ENCODE measurements at places on chromosomes 1 and 21.

GRCh38 chr1:173669491-173669941 lies at the start of gene ANKRD45:
TSS of gene ANKRD45 (minus strand) at chr1:173669851. CDS start at chr1:173659418, 10,433 bp downstream.
- no peak for DNase-seq

DNA sequence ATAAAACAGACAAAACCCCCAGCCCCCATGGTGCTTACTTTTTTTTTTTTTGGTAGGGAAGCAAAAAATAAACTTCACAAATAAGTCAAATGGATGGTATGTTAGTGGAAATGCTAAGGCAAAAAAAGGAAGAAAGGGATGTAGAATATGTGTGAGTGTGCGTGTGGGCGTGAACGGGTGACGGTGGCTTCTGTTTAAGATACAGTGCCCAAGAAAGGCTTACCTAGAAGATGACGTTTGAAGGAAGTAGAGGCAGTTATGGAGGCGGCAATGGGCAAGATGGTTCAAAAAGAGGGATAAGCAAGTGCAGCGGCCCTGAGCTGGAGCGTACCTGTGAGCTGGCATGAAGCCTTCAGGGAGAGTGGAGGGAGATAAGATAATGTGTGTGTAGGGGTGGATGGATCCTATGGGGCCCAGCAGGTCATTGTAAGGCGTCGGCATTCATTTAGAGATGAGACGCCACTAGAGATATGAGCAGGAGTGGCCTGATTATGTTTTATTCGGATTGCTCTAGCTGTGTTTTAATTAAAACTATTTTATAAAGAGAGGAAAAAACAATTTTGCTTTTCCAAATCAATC lies 19.9 kb downstream of the LEPR start:
- DNase-seq, result no peak

DNA sequence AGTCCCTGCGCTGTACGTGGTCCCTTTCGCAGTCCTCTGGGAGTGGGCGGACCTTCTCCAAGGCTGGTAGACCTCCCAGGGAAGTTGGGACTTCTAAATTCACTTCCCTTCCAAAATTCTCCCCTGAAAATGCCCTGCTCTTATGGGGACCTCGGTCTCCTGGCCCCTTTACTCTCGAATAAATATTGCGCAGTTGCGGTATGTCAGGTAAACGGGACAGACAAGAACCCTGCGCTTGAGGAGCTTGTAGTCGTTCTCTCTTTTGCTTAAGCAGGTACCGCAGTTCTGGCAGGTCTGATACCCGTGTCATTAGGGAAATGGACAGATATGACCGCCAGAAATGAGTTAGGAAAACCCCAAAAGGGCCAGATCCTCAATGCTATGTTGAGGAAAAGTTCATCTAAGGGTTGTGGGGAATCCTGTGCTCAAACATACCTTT lies 561 bp downstream of the KIF2C start:
- no peak for DNase-seq

DNA sequence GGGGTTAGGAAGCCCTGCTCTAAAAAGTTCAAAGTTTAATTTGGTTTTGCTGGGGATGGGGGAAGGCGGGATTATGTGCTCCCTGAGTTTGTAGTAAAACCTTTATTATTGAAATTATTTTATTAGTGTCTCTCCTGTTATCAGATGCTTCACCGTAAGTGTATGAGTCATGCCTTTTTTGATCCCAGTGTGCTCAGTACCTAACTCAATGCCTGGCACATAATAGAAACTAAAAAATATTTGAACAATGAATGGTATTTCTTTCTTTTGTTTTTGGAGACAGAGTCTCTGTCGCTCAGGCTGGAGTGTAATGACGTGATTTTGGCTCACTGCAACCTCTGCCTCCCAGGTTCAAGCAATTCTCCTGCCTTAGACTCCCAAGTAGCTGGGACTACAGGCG lies 6.4 kb downstream of the SNRPE start:
- no peak for DNase-seq

DNA sequence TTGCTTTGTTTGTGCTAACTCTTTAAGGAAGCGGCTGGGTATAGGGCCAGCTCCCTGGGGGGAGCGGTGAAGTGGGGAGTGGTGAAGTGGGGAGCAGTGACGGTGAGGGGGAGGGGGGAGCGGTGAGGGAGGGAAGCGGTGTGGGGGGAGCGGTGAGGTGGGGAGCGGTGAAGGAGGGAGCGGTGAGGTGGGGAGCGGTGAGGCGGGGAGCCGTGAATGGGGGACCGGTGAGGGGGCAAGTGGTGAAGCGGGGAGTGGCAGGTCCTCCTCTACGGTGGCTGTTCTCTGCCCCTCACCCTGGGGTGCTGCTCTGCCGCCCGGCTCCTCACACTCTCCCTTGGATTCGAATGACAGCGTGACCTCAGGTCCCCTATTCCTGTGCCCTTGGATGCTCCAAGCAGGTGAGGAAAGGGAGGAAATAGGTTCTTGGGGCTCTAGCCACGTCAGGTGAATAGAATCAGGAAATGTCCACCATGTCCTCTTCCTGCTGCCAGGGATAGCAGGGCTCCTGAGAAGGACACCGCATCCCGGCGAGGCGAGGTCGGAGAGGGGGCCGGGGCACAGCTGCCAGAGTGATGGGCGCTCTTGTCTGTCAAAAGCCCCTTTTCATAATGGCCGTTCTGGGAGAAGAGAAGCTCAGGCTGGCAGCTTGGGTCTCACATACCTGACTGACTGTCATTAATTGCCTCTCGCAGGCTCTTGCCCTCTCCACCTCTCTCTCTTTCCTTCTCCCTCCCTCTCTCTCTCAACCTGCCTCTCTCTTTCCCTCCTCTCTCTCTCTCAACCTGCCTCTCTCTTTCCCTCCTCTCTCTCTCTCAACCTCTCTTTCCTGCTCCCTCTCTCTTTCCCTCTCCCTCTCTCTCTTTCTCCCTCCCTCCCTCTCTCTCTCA lies 134.2 kb downstream of the PGBD5 start:
- DNase-seq, result no peak

GRCh38 chr21:42781971-42782722 lies 97.2 kb downstream of the WDR4 start:
- peak; percentile 34 for DNase-seq

DNA sequence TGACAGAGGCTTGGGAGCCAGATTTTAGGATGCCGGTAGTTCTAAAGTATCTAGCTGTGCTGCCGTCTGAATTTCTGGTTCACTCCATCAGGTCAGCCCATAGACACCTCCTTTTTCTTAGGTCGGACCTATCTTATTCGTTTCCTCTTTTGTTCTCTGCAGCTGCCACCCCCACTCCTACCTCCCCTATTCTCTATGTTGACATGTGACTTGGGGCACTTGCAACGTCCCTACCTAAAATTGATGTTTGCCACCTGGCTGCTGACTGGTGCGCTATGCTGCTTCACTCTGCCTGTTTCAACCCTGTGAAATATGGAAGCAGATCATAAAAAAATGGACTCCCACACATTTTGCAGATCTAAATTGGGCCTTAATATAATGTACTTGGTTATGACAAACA lies 55.3 kb downstream of the PBX1 start:
- DNase-seq, result no peak

GRCh38 chr1:62386351-62387121 lies 50.3 kb upstream of the USP1 start:
- no peak for DNase-seq

GRCh38 chr1:91597215-91597614 lies 96.6 kb downstream of the CDC7 start:
- no peak for DNase-seq

DNA sequence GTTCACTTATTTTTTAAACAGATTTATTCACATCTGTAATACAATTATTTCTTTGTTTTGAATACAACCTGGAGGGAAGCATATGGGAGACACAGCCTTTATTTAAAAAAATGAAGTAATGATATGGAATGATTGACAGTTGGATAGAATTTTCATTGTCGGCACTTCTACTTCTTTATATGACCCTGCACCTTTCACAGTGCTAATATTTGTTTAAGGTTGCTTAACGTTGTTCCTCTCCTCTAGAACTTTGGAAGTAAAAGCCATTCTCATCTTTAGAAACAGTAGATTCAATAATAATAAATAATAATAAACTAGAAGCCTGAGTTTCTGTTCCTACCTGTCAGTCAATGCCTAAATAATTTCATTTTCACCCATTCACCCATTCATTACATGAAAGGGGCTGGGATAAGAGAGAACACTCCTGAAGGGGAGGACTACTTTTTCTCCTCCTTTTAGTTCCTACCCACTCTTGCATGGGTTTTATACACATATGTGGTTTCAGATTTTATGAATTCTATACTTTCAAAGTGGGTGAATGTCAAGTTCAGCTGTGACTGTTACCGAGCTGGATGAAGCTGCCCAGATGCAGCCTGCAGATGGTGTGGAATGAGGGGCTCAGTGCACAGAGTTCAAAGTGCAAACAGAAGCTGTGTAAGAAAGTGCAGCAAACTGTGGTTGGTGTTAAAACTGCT lies 9.4 kb downstream of the RUNX1 start:
- no peak for DNase-seq

DNA sequence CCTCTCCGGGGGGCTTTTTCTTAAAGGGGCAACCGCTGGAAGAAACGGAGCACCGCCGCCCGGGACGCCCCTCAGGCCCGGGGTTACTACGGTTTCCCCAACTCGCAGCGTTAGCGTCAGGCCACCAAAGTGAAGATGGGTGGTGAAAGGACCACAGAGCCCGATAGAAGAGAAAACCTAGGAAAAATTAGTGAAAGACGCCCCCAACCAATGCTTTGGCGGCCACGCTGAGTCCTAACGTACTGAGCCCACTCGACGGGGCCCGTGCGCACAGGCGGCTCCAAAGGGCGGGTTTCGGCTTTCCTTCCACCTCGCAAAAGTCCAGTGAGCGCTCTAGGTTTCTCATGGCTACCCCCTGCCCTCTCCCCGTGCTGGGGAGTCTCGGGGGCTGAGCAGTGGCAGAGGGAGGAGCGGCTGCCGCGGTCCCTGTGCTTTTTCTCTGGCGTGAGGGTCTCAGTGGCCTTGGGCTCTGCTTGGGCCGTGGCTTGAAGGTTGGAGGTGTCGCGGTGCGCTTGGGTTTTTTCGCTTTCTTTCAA lies 12.2 kb upstream of the SPEN start:
- DNase-seq, result no peak

DNA sequence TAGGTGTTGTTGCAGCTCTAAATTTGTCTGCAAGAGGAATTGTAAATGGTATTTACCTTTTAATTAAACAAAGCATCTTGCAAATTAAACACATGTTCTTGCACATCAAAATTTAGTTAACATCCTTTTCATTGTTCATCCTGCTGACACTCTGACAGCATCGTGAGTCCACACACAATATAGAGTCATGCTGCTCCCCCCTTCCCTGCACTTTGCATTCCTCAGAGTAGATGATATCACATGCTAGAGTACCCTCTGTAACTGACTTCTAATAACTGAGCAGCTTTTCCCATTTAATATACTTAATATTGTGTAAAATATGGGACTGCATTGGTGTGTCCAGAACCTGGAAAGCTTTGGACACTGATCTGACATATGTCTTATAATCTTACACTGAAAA lies 138.8 kb upstream of the DPYD start:
- no peak for DNase-seq

- no peak for DNase-seq
Observed at GRCh38 chr1:183956559-183957188, 80.9 kb downstream of the COLGALT2 start.

GRCh38 chr1:31101147-31101502 lies 35.6 kb upstream of the PUM1 start:
- DNase-seq, result no peak

GRCh38 chr1:30527511-30528140 lies 195.8 kb downstream of the MATN1 start:
- DNase-seq, result no peak

- no peak for DNase-seq
Observed at GRCh38 chr1:168836469-168836868, 107.5 kb upstream of the DPT start.

DNA sequence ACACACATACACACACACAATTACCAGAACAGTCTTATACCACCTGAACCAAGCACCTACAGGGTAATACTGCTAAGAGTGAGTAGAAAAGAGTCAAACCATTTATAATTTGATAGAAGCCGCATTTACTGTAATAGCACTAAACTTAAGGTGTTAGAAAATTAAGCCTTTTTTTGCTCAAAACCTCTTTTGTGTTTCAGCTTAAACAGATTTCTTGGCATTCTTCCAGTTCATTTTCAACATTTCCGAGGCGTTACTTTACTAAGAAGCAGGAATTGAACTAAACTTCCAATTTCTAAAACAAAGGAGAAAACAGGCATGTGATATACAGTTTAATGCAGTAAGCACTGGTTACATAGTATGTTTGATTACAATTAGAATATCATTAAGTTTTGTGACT lies 387.2 kb downstream of the NCAM2 start:
- DNase-seq, result no peak

DNA sequence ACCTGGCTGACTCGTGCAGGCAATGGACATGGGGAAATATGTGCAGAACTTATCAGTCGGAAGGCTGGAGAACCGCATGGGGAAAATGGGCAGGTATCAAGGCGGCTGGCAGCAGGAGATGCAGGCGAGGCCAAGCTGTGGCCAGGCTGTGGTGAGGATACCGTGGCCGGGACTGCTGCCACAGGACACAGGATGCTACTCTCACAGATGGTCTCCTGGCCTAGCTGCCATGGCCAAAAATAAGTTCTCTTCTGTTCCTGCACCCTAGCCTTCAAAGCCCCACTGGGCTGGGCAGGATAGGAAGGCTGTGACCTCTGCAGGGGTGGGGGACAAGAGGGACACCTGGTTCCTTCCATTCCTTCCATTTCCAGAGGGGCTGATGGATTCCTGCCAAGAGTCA lies 26.4 kb downstream of the TEX35 start:
- peak; percentile 94 for DNase-seq

DNA sequence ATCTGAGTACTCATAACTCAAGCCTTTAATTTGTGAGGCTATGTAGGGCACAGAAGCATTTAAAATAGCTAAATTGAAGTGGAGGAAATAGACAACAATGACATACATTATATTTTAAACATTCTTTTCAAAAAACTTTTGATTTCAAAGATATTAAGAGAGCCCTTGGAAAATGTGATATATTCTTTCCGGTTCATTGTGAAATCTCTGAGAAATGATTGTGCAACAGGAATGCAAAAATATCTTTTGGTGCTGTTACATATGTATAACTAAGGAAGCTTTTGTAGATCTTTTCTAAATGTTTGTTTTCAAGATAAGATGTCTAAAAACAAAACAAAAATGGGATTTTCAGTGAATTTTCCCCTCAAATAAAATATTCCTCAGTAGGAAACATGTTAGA lies 185.2 kb downstream of the LEPR start:
- no peak for DNase-seq

DNA sequence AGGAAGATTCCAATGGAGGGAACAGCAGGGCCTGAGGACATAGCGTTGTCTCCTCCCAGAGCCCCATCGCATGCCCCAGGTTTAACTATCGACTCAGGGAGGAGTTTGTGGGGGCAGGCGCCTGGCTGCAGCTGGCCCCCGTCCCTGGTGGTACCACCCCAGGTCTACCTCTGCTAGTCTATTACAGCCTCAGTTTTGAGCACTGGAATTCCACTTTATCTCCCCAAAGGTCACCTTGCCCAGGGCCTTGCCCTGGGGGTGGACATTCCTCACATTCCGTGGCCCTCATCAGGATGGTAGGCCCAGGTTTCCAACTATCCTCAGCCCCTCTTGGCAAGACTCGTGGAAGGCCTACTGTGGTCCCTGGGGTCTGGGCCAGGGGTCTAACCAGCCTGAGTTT lies 65.4 kb upstream of the SSBP3 start:
- no peak for DNase-seq

GRCh38 chr1:21523297-21523813 lies 14.1 kb downstream of the ALPL start:
- DNase-seq, result no peak

All from cerebellar cortex (tissue), 1 donor.